AG20443 (cell line): ENCODE measurements at places on chromosomes 6 and 20.

DNA sequence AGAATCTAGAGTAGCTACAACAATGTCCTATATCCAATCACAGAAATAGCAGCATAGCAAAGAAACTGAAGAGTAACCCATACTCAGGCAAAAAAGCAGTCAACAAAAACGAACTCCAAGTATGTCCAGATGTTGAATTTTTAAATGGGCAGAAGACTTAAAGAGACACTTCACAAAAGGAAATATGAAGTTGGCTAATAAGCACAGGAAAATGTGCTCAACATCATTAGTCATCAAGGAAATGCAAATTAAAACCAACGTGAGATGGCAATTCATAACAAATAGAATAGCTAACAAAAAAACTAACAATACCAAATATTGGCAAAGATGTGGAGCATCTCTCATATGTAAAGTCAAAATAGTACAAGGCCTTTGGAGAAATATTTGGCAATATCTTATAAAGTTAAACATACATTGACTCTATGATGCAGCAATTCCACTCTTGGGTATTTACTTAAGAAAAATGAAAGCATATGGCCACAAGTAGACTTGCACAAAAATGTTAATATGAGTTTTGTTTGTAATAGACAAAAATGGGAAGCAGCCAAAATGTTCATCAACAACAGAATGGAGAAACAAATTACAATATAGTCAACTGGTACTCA, 37.7 kb downstream of the FRK start:
- no peak for DNase-seq

DNA sequence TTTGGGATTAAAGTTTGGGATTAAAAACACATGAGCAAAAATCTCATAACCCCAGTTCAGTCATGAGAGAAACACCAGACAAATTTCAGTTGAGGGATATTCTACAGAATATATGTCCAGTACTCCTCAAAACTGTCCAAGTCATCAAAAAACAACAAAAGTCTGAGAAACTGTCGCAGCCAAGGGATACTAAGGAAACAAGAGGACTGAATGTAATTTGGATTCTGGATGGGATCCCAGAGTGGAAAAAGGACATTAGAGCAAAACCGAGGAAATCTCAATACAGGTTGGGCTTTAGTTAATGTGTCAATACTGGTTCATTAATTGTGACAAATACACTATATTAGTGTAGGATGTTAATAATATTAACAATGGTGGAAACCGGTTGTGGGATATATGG, 219.3 kb downstream of the BCKDHB start:
- no peak for DNase-seq

DNA sequence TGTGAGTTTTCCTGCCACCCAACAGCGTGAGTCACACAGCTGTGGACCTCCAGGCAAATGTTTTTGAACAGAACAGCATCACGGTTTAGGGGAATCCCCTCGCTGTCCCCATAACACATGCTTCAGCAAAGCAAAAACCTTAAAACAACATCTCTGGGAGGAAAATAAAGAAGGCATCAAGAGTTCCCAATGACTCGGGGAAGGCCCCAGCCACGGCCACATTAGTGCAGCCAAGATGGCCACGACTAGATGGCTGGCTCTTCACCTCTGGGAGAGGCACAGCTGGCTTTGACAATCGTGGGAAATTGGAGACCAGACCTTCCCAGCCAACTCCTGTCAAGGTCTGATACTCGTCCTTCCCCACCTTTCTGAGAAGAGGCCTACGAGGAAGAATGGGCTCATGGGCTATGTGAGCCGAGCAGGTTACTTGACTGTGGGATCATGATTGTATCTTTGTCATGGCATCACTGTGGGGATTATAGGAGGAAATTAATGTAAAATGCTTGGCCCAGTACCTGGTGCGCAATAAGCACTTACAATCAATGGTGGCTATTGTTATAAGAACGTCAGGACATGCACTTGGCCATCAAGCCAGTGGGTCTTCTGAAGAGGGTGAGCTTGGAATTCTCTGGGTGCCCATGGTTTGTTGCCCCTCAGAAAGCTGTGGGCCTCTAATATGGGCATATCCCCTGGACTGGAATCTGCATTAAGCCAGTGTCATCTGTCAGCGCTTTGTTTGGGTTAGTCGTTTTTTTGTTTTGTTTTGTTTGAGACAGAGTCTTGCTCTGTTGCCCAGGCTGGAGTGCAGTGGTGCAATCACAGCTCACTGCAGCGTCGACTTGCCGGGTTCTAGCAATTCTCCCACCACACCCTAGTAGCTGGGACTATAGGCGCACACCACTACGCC, 43.6 kb downstream of the FGD2 start:
- peak; percentile 79 for DNase-seq

DNA sequence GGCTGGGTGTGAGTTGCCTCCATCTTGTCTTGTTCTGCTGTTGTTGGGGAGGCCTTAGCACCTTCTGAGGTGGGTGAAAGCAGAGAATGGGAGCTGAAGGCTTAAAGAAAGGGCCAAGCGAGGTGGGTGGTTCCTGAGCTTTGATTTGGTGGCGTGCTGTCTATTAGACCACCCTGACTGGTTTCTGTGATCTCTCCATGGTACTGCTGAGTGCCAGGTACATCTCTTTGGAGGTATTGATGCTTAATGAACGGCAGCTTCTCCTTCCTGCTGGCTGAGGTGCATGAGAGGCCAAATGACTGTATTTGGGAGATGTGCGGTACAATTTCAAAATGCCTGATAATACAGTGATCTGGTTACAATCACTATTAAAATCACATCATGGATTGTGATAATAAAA, 15.4 kb downstream of the RIN2 start:
- DNase-seq: no peak

- DNase-seq: no peak
Observed at GRCh38 chr6:89630488-89630887, 8.1 kb downstream of the LYRM2 start.

DNA sequence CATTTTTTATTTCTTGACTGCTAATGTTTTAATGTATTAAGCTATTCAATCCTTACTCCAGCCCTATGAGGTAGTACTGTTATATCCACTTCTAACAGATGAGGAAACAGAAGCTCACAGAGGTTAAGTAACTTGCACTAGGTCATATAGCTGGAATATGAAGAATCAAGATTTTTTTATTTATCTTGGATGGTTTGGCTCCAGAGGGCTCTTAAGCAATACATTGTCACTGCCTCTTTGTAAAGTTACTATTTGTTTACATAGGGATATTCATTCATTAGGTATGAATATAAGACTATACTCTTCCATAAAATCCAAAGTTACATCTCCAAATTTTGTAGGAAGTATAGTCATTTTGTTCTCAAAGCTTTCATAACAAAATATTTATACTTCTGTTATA, 113.8 kb downstream of the LAMP5 start:
- no peak for DNase-seq

- peak; percentile 55 for DNase-seq
Observed at GRCh38 chr20:36408219-36408618, 102.1 kb downstream of the DLGAP4 start.

GRCh38 chr6:14658886-14659561, 541.5 kb downstream of the CD83 start:
- peak; percentile 25 for DNase-seq

DNA sequence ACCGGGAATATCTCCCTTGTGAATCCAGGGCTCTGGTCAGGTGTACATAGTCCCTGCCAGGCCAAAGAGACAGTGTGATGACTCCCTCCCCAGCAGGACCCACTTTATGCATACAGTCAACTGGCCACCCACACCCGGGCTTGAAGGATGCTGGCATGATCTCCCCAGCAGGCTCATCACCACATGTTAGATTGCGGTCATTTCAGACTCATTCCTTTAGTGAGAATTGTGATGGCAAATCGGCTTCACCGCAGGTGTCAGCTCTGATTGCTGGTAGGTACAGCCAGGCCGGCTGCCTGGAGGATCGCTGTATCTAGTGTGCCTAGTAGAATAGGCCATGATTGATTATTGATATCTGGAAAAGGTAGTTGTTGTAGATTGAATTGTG, 24.5 kb downstream of the CD83 start:
- DNase-seq: no peak

DNA sequence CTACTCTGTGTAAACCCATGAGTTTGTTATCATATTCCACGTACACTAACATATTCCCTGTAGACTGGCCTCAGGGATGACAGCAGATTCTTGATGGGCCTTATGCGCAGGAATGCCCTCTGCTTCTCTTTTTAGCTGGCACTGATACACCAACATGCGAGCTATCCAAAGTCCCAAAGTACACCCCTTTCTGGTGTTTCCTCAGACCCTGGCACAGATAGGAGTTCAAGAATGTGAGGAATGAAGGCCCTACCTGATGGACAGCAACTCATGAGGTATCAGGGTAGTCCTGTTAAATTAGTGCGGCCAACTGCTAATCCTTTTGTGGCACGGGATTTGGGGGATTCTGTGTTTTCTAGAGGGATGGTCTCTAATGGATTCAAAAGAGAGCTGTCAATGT, 93.0 kb downstream of the BACH2 start:
- no peak for DNase-seq

- no peak for DNase-seq
Observed at GRCh38 chr20:63326314-63327230, 33.6 kb downstream of the COL20A1 start.

- DNase-seq: no peak
Observed at GRCh38 chr20:34710861-34711574, 6.9 kb downstream of the TP53INP2 start.

DNA sequence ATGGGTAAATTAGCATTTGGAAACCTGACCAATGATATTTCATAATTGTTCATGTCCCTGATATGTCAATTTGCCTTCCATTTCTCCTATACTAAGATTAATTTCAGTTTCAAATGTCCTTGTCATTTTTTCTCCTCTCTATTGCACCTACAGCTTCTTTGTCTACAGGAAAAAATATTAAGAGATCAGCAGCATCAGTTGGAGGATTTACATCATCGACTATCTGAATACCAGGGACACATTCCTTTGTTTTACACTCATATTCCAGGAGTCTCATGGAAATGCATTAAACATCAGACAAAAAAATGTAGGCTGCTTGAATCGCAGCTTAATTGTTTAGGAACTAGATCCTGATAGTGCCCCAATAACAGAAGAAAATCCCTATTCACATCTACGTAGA, 188.2 kb downstream of the PRKN start:
- DNase-seq: no peak

GRCh38 chr20:64188091-64188490, 23.8 kb downstream of the MYT1 start:
- DNase-seq: no peak

DNA sequence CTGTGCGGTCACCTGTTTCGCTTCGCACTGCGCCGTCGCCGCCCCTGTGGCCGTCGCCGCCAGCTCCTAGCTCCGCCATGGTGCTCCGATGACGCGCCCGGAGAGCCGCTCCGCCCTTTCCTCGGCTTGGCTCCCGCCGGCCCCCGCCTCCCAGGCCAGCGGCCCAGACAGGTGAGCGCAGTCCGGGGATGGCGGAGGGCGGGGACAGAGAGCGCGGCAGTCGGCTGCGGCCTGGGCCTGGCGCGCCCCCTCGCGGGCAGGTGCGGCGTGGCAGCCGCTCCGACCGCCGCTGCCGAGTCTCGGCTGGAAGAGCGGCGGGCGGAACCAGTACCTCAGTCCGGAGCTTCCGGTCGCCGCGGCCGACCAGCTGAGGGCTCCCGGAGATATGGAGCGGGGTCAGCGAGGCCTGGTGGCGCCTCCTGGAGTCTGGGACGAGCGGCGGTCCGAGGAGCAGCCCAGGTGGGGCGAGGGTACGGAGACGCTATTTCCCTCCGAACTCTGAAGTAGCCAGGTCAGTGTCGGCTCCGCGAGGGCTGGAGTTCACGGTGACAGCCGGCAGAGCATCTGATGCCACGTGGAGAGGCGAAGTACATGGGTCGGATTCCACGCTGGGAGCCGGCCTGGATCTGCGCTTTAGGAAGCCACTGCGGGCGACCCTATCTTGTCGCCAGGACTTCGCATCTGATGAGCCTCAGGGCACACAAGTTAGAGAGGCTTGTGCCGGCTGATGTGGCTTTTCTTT, at the start of gene MAP7:
Gene MAP7, minus strand, starts transcription at position 93 of the 742 bp plus-strand sequence. Its CDS starts 14 bp downstream, at position 79.
- DNase-seq: peak; percentile 82

- peak; percentile 43 for DNase-seq
Observed at GRCh38 chr6:90121982-90122381, 174.7 kb downstream of the BACH2 start.

DNA sequence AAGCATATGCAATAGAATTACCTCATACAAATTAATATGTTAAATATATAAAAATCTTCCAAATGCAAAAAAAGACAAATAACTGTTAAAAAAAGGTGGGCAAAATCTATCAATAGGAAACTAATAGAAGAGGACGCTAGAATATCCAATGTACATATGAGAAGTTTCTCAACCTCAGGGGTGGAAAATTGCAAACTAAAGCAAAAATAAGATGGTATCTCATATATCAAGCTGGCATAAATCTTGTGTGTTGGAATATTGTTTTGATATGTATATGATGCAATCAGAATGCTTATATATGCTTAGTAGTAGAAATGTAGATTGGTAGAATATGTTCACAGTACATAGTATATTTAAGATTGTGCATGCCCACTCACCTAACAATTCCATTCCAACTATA, 395.0 kb upstream of the OPRM1 start:
- DNase-seq: no peak

DNA sequence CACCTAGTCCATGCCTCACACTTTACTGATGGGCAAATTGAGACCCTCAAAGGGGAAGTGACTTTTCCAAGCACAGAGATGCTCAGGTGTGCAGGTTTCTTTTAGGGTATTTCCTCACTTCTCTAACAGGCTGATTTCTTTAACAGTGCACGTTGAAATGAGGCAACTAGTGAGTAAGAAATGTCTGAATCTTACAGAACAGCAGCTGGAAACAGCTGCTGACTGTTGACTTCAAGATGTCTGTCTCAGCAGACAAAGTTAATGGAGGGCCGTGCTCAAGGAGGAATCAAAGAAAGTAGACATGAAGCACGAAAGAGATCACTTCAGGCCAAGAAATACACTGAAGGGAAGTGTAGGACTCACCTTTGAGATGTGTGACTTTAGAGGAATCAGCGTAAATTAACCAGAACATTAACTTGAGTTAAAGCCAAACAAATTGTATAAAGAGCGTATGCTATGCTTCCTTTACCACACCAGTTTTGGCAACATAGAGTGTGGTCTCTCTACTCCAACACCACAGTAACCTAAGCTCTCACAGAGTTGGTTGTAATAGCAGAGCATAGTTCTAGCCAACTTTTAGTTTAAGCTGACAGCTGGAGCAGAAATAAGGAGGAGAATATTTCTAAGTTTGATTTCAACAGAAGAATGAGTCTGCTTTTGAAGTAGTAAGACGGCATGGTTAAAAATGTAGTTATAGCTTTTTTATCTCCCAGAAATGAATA, 60.9 kb downstream of the SAMD3 start:
- no peak for DNase-seq

GRCh38 chr6:87436435-87436834, 28.7 kb downstream of the CFAP206 start:
- peak; percentile 65 for DNase-seq

GRCh38 chr6:2063547-2063946, 181.9 kb downstream of the GMDS start:
- no peak for DNase-seq

DNA sequence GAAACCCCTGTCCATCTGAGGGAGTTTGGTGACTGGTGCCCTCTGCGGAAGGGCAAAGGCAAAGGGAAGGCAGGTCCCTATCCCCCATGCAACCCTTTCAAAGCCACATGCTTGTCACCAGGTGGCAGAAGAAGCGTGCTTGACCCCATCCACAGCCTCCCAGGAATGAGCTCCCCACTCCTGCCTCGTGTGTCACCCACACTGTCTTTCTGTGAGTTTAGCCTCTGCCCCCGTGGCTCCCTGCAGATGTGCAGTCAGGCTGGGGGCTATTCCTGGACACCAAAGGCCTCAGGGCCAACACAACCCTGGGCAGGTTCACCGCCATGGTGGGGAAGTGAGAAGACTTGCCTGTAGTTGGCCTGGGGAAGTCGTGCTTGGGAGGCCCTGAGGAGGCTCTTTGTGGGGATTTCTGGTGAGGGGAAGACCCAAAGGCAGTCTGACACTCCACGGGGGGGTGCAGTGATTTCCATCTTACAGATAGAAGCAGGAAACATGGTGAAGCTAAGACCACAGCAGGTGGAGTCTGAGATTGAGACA, 16.6 kb upstream of the PCMTD2 start:
- no peak for DNase-seq
